ENCODE measurements at places on chromosomes 11 and 22.

DNA sequence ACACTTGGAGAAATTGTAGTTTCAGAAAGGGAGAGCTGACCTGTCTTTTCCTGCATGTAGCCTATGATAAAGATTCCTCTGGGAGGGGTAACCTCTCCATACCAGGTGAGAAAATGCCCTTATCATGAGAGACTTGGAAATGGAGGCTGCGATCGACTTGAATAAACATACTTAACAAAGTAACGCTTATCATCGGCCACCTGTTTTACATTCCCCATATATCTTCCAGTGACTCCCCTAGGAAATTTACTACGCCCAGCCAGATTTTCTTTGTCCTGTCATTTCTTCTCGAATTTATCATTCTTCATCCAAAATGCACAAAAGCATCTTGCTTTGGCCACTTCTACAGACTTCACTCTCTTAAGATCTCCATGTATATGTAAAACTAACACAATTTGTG lies 143.5 kb downstream of the CCDC81 start:
- no peak for DNase-seq

DNA sequence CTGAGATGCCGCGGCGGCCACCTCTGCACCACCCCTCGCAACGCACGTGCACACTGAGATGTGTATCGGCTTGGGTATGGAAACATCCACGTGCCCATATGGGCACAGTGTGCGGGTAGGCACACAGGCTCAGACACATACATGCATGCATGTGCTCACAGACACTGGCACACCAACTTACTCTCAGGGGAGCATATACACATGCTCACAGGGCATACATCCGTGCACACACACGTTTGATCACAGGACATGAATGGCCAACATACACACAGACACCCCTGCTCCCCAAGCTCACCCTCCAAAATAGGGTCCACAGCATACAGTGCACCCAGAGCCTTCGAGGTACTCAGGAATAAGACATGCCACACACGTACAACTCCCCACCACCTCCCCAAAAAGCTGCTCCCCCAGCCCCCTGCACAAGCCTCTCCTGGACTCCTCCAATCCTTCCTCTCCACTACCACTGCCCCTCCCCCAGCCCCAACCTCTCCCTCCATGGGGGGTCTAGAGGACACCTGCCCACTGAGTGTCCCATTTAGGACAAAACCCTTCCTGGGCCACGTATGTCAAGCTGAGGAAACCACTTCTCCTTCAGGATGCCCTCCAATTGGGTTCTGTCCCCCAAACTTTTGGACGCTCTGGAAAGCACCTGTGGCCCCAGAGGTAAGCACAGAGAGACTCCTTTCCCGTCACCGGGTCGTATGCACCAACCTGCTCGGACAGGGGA lies 53.1 kb downstream of the SLC22A12 start:
- no peak for DNase-seq

DNA sequence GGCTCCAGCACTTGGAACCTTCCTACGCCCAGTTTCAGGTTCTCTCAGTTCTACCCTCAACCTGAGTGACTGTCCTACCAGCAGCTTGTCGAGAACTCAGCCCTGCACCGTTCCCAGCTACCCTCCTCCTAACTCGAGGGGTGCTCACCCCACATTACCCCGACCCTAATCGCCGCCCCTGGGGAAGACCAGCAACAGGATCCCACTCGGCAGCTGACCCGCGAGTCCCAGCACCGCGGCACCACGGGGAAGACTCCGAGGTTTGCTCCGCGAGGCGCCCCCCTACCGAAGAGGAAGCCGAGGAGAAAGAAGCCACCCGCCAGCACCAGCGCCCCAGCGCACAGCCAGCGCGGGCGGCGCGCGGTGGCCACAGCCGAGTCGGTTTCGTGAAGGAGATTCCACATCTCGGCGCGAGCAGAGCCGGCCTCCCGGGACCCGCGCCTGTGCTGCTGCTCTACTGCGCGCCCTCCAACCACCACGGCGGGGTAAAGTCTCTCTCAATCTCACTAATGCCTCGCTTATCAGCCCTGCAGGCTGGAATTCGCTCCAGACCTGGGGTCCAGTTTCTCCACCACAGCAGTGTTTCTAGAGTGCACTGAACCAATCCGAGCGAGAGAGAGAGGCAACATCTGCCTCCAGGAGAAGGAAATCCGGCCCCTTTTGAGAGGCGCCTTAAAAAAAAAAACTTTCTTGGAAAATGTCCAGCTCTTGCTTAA lies at the start of gene FOLH1:
FOLH1 (minus strand) TSS at position 597 of the 716 bp plus-strand sequence; CDS start at position 404, 193 bp downstream.
- DNase-seq, result peak; percentile 1

DNA sequence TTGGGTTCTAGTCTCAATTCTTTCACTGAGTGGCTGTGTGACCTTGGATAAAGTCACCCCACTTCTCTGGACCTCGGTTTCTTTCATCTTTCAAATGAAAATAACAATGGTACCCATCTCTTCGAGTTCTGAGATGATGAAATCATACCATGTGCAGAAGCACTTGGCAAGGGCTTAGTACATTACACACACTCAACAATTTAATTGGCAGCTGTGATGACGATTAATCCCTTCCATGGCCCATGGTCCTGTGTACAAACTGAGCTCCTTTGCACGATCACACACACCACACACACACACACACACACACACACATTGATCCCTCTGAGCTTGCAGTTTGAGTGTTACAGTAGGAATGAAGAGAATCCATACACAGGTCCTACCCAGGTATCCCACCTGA lies 103.4 kb upstream of the ASPHD2 start:
- no peak for DNase-seq

DNA sequence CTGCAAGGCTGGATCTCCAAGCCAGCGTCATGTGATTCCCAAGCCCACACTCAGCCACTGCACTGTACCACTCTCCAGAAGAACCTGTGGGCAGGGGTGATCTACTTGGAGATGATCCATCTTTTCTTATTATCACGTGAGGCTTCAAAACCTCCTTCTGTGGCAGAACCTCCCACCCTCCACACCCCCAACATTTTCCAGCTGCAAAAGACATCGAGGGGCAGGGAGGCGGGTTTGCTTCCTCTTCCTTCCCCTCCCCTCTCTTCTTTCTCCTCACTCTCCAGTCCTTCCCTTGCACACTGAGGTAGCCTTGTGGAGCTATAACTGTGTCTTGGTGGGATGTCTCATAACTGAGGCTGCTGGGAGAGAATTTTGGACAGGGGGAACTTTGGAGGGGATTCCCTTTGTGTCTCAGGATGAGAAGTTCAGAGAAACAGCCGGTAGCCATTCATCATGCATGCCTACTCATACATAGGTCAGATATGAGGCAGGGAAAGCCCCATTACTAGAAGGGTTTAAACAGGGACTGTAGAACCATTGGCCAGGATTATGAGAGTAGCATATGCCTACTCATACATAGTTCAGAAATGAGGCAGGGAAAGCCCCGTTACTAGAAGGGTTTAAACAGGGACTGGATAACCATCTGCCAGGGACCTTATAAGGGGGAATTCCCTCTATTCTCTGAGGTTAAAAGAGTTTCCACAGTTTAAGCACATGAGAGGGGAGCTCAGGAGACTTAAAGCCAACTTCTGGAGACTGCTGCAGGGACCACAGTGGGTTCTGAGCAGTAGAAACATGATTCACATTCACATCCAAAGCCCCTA lies 420.7 kb upstream of the CADM1 start:
- no peak for DNase-seq

DNA sequence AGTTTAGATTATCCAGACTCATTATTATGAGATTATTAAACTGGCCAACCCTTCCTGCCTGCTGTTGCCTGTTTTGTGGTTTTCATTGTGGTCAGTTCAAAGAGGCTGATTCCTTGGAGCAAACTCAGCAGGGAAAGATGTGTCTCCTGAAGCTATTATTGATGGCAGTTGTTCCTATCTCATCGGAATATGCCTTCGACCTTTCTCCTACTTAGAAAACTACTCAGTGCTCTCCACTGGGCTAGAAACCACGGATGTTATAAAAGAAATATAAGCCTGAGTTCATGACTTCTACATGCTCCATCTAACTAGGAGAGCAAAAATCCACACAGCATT lies 80.2 kb upstream of the NAV2 start:
- DNase-seq, result no peak

GRCh38 chr22:46115388-46115678 lies 35.0 kb upstream of the PPARA start:
- DNase-seq, result no peak

GRCh38 chr11:58613228-58613627 lies 9.2 kb upstream of the CNTF start:
- DNase-seq, result no peak

DNA sequence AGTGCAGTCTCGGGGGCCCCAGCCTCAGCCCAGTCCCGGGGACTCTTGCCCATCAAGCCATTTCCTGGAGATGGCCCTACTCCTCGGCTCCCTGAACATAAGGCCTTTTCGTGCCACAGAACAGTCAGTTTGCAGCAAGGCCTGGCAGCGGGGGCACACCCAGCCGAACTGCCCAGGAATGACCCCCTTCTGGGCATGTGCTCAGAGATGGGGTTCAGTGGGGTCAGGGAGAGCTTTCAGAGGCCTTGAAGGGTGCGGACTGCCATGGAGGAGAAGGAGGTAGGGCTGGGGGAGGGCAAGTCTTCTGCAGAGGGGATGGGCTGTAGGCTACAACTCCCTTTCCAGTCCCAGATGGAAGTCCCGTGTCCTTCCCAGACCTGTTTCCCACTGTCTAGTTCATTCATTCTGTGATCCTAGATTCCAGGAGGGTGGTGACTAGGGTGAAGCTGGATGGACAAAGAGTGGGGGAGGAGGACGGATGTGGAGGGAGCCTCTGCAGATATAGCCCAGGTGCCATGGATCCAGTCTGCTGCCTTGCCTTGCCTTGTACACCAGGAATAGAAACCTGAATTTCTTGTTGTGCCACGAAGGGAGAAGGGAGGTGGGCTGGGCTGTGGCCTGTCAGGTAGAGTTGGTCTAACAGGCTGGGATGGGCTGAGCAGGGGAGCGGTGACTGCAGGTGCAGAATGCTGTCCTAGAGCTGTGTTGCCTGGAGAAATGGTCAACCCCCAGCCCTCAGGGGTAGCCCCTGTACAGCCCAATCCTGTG lies 14.2 kb upstream of the OMP start:
- DNase-seq, result no peak
